ENCODE measurements at places on chromosomes 3 and 15. TPM values are rescaled to one million over a fixed set of nuclear protein-coding genes. Genes with fewer than 3 reads are reported as not detected.

- DNase-seq: no peak
These were observed 61.9 kb upstream of the PHLDB2 start for GRCh38 chr3:111797171-111797615.

The MESP2 gene
- total RNA-seq: under 0.01 TPM

- DNase-seq: no peak
These were observed 44.5 kb upstream of the MYO5C start for GRCh38 chr15:52340093-52340492.

The NRROS gene
- 118 TPM for total RNA-seq

DNA sequence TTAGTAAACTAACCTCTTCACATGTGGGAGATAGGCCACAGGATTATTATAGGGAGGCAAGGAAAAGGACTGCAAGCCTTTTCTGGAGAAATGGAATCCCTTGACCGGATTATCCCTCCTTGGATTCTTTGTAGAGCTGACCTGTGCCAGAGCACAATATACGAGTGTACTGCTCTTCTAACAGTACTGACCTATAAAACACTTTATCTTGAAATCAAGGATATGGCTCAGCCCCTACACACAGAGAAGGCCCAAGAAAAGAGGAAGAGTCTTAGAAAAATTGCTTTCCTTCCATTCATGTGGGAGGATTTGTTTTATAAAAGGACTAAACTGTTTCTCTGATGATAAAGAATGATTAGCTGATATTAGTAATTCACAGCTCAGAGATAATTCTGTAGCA, 42.2 kb downstream of the DMXL2 start:
- DNase-seq: no peak
